Memory B cell (primary cell): ENCODE measurements at places on chromosomes 16 and 17.

- DNase-seq = no peak
Observed at GRCh38 chr16:89737341-89738071, 16.2 kb downstream of the ZNF276 start.

DNA sequence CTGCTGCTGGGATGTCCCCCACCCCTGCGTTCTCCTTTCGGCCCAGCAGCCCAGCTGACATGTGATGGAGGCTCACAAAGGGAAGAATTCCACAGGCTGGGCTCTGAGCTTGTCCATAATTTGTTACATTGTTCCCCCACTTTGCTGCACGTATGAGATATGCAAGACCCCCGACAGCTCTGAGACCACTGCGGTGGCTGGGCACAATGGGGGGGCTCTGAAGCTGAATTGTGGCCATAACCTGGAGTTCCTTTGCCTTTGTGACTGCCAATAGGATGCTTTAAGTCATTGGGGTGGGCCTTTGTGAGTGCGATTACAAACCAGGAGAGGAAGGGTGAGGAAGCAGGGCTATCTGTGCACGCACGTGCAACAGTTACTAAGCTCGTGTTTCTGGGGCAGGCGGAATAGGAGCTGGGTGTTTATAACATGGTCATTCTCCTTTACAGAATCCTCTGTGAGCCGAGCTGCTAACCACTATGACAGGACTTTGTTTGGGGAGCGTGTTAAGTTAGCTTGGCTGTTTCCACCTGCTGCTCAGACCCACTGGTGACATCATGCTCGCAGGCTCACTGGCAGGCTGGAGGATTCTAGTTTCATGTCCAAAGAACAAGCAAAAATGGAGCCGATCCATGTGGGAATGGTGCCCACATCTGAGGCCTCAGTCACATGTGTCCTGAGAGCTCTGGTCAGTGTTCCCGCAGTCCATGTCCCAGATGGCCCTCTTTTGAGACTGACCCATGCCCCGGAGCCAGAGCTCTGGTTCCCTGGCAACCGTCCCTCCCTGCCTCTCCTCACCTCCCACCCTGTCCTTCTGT is 208.3 kb upstream of the SALL1 start:
- DNase-seq = no peak

GRCh38 chr16:27363246-27363632 is 38.7 kb upstream of the IL21R start:
- DNase-seq = no peak

GRCh38 chr17:68512960-68513474 is 787 bp downstream of the PRKAR1A start:
- no peak for DNase-seq

DNA sequence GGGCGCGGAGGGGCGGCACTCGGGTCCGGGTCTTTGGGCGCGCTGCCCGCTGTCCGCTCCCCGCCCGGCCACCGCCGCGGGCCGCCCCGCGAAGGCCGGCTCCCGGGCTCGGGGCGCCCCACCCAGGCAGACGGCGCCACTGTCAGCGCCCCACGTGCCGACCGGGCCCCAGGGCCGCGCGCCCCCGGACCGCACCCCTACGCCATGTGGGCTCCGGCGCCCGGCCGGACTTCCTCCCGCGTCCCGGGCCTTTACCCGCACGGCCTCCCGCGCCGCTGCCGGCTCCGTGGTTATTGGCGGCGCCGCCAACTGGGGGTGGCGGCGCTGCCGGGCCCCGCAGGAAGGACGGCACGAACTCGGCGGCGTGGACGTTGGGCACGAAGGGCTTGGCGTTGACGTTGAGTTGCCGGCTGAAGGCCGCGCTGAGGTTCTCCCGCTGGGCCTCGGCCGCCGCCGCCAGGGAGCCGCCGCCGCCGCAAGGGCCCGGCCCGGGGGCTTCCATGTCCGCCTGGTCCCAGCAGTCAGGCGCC is 577 bp downstream of the GSPT1 start:
- DNase-seq = peak; percentile 16

- no peak for DNase-seq
Observed at GRCh38 chr16:35146723-35147458, 1687.5 kb downstream of the TP53TG3F start.

- no peak for DNase-seq
Observed at GRCh38 chr17:77572065-77572601, 386.4 kb upstream of the TNRC6C start.

DNA sequence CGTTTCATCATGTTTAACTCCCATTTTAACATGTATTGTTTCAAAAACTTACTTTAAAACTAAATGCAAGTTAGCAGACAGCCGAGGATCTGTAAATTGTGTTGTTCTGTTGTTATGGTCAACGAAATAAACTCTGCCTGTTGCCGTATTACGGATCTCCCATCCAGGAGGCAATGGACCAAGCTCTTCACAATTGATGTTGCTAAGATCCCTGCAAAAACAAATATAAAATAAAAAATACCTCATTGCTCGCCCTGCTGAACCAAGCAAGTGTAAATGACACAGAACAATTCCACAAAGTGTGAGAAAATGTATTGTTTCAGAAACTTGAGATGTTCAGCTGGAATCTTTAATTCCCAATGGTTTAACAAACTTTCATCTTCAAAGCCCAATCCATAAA is 65.0 kb downstream of the CEP95 start:
- no peak for DNase-seq

GRCh38 chr16:23836078-23836403 is 258 bp downstream of the PRKCB start:
- DNase-seq = no peak

GRCh38 chr17:1555651-1556471 is 6.7 kb downstream of the PITPNA start:
- DNase-seq = no peak

DNA sequence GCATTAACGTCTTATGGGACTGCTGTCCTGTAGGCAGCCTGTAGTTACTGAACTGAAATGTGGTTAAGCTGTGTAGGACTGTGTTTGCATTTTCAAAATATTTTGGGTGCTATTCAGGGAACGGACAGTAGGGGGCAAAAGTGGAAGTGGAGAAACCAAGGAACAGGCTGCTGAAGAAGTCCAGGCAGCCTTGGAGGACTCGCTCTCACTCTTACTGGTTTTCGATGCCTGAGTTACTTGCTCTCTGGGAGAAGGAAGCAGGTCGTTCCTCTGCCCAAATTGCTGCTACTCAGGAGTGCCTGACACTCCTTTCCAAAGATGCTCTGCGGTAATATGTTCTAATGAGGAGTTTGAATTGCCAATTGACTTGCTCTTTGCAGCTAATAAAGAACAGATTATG is 64.5 kb upstream of the RBFOX1 start:
- no peak for DNase-seq

GRCh38 chr16:57372372-57373116 is at the start of gene CX3CL1:
Gene CX3CL1, plus strand, starts transcription at chr16:57372490. Its CDS starts 79 bp downstream, at chr16:57372569.
- DNase-seq = no peak

DNA sequence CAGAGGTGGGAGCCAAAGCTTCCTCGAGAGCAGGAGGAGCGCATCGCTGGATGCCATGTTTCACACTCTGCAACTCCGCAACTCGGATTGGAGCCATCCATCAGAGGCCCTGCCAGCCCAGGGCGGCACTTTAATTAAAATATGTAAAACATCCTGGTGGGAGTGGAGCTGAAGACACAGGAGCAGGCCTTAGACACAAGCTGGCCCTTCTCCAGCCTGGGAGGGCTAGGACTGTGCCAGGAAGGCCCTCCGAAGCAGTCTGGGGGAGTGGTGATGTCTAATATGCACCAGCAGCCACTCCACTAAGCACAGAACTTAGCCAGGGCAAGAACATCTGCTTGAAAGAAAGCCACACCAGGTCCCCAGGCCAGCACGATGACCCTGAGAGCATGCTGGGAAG is 5.8 kb upstream of the CCDC182 start:
- DNase-seq = no peak

GRCh38 chr17:36877771-36878170 is 59.5 kb upstream of the LHX1 start:
- no peak for DNase-seq

DNA sequence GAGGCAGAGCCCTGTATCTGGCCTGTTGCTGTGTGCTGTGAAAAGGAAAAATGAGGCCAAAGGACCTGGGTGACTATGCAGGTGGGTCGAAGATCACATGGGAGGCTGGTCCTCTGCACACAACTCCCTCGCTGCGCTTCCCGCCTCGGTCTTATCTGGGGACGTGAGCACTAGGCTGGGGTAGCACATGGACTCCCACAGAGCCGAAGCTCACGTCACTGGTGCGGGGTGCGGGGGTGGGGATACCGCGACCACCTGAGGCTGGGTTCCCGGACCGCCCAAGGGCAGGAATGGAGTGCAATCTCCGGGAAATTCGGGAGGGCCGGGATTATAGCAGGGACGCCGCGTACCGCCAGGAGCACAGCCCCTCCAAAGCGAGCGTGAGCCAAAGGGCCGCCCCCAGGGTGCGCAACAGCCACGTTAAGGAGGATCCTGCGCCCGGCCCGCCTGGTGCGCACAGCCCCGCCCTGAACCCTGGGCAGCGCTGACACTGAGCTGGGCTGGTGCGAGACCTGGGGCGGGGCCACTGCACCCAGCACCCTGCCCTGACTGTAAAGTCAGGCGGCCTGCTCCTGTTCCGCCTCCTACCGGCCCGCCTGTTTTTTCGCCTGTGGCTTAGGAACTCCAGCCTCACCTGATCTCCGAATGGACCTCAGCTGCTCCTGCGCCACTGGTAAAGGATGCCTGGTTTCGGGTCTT is 4.8 kb downstream of the MT1A start:
- DNase-seq = no peak
